ENCODE measurements at places on chromosomes 11 and 22.

GRCh38 chr22:17974703-17975372 is 49.5 kb downstream of the MICAL3 start:
- no peak for DNase-seq

GRCh38 chr11:32255841-32256240 is 165.0 kb downstream of the RCN1 start:
- DNase-seq: no peak

GRCh38 chr11:78605296-78605695 is 30.6 kb upstream of the NARS2 start:
- no peak for DNase-seq

GRCh38 chr11:13036235-13036634 is 27.1 kb downstream of the RASSF10 start:
- DNase-seq: no peak

DNA sequence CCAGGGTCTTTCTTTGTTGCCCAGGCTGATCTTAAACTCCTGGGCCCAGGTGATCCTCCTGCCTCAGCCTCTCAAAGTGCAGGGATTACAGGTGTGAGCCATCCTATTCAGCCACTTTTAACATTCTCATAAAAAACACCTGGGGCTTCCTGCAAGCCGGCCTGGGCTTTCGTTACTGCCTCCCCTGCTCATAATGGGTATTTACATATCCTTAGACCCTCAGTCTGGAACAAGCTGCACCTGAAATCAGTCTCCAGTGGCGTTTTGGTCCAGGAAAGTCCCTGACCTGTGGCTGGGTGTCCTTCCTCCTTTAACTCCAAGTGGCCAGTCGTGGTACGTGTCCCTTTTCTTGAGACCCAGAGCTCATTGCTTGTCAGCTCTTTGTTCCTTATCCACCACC is 320.7 kb downstream of the TMEM135 start:
- DNase-seq: no peak

DNA sequence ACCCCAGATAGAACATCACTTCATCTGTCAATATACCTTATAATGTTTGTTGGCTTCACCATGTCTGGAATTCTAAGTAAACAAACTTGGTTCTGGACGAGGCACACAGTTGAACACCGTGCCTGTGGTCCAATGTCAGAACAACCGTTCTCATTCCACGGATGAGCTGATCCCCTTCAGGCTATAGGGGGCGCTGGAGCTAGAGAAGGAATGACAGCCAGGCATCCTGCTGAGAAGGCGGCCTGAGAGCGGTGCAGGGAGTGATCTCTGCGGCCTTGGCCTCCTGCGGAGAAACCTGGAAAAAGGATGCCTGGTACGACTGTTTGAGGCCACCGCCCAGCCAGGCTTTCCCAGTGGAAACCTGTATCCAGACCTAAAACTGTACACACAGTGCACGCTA is 48.7 kb downstream of the FDX1 start:
- no peak for DNase-seq

- no peak for DNase-seq
Measured at GRCh38 chr11:27253224-27253623, 109.8 kb downstream of the CCDC34 start.

- DNase-seq: no peak
Measured at GRCh38 chr11:27701355-27702105, 1.3 kb upstream of the BDNF start.

DNA sequence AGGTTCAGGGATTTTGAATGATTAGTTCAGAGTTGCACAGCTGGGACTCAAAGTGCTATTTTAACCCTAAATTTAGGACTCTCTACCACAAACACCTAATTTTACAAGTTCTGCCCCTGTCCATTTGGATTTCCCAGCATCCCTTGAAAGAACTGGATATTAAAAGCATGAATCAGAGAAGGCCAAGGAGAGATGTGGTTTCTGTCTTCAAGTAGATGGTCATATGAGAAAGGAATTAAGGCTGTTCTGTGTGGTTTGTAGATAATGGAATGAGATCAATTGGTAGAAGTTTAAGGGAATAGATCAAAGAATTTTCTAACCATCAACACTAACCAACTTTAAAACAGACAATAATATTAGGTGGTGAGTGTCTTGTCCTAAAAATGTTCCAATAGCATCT is 106.4 kb upstream of the TENM4 start:
- no peak for DNase-seq

DNA sequence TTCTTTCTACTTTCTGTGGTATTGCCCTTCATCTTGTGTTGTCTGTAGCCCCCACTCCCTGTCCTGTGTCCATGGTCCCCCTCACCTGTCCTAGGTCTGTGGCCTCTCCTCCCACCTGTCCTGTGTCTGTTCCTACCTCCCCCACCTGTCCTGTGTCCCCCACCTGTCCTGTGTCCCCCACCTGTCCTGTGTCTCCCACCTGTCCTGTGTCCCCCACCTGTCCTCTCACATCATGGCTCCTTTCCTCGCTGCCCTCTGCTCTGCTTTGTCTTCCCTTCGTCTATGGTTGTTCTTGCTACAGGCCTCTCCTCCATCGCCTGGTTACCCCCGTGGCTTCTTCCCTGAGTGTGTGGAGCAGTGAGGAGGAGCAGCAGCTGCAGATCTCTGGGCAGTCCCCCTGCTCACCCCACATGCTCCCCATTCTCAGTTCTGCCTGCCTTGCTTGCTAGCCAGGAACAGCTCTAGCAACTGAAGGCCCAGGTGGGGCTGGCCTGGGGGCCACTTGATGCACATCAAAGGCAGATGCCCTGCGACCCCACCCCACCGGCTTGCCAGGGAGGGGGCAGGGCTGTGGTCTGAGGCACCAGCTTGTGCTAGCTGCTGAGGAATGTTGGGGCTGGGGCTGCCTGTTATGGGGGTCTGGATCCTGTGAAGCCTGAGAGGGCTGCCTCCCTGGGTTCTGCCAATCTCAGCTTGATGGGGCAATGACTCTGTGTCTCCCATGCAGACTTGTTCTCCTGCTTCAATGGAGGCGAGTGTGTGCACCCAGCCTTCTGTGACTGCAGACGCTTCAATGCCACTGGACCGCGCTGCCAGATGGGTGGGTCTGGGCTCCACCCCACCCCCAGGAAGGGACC is 5.6 kb downstream of the OTOG start:
- DNase-seq: no peak

GRCh38 chr11:122599434-122599833 is 56.1 kb upstream of the UBASH3B start:
- no peak for DNase-seq

DNA sequence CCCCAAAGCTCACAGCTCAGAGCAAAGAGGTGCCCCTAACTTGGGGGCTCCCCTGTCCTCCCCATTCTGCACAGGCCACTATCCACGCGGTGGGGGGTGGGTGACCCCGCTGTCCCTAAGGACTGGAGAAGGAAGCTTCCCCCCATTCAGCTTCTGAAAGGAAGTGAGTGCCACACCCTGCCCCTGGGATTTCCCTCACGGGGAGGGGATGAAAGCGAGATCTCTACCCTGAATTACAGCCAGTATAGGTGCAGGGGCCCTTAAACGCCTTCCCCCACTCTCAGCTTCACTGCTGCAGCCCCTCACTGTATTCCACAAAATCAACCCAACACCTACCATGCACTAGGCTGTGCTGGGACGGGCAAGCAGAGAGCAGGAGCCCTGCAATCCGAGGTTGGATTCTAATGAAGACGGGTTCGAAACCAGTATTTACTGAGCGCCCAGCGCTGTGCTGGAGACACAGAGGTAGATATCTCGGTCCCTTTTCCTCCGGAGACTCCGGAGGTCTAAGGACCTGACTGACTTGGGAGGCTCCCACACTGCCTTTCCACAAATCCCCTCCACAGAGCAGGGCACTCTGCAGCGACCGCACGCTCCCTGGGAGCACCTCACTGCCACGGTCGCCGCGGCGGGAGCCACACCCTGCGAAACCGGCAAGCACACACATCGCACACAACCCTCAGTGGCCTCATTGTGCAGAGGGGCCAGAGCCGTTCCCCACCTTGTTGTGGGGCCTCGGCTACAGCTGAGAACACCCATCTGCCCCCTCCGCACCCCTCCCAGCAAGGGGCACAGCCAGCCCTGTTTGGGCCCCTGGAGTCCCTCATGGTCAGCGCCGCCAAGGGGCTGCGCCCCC is 1.8 kb downstream of the AHNAK start:
- DNase-seq: no peak

DNA sequence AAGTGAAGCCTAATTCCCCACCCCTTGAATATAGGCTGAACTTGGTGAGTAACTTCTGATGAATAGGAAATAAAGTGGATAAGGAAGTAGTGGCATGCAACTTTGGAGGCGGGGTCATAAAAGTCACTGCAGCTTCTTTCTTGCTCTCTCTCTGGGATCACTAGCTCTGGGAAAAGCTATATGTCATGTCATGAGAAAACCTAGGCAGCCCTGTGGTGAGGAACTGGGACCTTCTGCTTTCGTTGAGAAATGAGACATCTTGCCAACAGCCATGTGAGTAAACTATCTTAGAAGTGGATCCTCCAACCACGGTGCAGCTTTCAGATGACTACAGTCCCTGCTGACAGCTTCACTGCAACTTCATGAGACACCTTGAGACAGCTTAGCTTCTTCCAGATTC is 15.7 kb downstream of the ZNF214 start:
- DNase-seq: no peak

DNA sequence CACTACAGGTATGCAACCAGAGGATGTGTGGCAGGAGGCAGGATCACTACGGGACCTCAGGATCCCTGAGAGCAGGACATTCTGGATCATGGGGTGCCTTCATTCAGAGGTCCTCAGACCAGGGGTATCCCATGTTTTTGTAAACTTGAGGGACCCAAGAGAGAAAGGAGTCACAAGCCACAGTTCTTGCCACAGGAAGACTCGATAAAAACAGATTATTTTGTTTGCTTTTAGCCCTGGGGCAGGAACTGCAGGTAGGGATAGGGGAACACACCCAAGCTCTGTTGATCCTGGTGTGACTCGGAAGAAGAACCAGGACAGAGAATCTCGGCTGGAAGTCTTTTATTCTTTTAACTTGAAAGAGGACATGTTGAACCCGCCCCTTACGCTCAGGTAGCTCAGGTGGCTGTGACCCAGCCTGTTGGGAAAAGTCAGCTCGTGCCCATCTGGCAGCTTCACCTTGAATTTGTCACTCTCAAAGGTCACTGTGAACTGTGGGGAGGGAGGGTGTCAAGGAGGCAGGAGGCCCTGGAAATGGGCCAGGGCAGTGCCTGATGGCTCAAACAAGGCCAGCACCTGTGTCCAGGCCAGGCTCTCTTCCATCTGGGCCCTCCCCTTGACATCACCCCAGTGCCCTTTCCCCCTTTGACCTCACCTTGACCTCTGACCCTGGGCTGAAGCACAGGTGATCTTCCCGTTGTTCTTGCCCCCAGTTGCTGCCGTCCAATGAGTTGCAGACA is 9.8 kb downstream of the LGALS2 start:
- no peak for DNase-seq

DNA sequence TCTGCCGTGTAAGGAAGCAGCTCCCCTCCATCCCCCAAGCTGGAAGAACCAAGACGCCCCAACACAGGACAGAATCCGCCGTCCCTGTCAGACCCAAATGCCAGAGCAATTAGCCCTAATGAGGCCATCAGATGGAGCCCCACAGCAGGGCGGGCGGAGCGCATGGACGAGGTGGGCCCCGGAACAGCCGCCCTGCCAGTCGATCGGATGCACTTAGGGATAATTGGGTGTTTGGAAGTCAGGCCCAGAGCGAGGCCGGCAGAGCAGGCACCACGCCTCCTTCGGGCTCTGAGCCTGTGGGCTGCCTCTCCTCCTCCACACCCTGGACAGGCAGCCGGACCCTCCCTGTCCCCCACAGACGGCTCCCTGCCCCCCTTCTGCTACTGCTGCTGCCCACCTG is 5.5 kb upstream of the TH start:
- no peak for DNase-seq
